ENCODE measurements at places on chromosomes 11 and 22.

DNA sequence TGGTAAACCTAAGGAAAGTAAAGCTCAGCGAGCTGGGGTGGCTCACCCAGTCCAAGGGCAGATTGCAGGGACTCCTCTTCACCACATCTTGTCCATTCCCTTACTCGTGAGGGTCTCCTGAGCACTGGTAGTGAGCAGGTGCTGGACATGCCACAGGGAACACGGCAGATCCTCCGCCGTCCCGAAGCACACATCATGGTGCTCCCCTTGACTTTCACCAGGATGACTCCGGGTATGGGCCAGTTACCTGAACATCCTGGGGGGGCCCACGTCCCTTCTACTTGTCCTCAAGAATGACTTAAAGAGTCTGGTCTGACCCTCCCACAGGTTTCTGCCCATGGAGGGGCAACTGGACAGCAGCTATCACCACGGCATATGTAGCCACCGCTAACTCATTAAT, 8.0 kb upstream of the SF1 start:
- DNase-seq, result no peak

GRCh38 chr11:46588915-46589314, 4.9 kb downstream of the AMBRA1 start:
- DNase-seq, result no peak

- DNase-seq, result no peak
These were observed 908.5 kb downstream of the BRD1 start for GRCh38 chr22:48919187-48919590.

- no peak for DNase-seq
These were observed 22.0 kb downstream of the RBX1 start for GRCh38 chr22:40973144-40973543.

GRCh38 chr11:85694385-85694980, 8.5 kb upstream of the CCDC89 start:
- no peak for DNase-seq

- no peak for DNase-seq
These were observed 4.3 kb downstream of the DGCR6L start for GRCh38 chr22:20315337-20316216.

- DNase-seq, result no peak
These were observed 26.0 kb downstream of the ZNRF3 start for GRCh38 chr22:28909375-28909774.

- no peak for DNase-seq
These were observed 15.2 kb upstream of the TH start for GRCh38 chr11:2186669-2187279.

GRCh38 chr11:27234043-27234668, 128.9 kb downstream of the CCDC34 start:
- DNase-seq, result no peak

DNA sequence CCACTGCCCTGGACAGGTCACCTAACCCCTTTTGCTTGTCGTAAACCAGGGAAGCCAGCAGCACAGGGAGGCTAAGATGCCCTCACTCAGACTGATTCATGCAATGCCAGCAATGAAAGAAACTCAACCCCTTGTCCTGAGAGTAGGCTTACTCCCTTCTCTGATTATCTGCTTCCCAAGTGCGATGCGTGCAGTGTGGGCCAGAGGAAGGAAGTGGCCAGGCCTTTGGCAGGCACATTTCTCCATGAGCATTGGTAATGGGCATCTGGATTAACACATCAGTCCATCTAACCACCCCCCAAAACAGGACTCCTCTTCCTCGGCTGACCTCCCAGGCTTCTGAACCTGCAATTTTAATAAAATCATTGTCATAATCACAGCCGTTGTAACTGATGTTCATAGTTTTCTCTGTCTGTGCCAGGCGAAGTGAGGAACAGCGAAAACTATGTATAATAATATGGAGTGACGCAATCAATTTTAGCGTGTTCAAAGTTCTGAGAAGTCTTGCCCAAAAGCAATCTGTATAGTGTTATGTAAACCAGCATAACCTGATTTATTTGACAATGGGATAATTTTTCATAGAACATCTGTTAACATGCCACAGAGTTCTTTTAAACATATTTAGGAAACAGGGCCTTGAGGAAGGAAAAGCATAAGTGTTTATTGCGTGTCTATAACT, 33.9 kb downstream of the TST start:
- DNase-seq, result no peak

- DNase-seq, result no peak
These were observed 22.4 kb upstream of the PARVA start for GRCh38 chr11:12354750-12355545.

DNA sequence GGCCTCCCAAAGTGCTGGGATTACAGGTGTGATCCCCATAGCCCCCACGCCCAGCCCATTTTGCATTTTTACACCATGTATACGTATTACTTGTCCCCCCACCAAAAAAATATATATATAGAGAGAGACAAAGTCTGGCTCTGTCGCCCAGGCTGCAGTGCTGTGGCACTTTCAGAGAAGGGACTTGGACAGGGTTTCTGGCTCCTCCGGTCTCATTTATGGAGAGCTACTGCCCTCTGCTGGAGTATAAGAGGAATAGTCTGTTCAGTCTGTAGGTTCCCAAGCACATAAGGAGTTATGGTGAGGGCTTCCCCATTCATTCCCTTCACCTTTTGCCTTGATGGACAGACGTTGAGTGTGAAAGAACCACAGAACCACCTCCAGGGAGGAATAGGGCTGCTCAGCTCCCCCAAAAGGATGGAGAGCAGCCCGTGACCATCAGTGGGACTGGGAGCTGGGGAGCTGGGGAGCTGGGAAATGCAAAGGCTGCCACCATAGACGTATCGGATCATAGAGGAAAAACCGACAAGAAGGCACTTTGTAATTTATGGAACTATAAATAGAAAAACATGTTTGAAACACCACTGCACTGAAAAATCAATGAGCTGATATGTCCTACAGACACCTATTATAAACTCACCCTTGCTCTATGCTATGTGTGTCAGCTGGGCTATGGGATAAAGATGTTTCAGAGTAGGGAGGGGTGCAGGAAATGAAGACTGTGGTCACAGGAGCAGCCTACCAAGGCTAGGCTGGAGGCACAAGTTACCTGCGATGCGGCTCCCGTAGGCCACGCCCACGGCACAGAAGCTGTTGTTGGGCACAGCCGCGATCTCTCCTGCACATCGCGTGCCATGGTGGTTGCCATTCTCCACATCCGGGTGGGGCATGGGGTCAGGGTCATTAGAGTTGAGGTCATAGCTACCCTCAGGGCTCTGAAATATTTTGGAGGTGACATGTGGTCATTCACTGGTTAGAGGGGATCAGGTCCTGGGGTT, 5.2 kb downstream of the PCSK7 start:
- peak; percentile 35 for DNase-seq

DNA sequence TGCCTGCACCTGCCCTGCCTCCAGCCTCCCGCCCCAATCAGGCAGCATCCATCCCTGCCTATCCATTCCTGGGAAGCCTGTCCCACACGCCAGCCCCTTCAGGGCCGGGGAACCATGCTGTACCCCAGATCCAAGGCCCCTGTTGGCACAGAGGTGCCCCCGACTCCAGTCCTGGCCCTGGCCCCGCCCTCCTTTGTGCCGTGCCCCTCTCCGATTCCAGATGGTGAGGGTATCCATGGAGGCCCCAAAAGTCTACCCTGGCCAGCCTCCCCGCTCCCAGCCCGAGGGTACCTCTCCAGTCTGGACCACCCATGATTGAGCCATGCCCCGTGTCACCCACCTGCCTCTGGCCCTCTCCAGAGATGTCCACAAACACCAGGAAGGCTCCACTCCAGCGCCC, 2.7 kb upstream of the TH start:
- no peak for DNase-seq

GRCh38 chr11:94272738-94273313, 31.6 kb upstream of the IZUMO1R start:
- DNase-seq, result no peak

DNA sequence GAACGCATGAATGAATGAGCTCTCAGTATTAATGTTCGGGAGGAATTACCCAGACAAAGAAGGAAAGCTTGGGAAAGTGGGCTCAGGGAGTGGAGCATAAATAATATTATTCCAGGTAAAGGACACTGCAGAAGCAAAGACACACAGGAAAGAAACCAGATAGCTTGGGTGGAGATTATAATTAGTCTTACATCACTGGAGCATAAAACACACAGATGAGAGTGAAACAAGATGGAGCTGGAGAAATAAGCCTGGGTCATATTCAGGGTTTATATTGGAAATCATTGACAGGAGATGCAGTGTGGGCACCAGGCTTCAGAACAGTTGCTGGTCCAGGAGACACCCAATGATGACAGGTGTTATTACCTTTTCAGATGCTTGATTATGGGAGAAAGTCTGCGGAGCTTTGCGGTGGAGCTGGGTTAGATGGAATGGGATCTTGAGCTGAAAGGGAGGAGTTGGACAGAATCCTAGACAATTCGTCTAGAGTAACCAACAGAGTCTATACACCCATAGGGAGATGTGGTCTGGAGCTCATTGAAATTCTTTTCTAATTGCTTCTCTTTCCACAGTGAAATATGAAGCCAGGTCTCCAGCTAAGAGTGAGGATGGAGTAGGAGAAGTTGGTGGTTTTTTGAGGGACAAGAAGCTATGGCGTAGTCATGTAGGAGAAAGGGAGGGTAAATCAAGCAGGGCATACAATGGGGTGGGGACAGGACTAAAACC, 227.2 kb downstream of the FAM76B start:
- no peak for DNase-seq

DNA sequence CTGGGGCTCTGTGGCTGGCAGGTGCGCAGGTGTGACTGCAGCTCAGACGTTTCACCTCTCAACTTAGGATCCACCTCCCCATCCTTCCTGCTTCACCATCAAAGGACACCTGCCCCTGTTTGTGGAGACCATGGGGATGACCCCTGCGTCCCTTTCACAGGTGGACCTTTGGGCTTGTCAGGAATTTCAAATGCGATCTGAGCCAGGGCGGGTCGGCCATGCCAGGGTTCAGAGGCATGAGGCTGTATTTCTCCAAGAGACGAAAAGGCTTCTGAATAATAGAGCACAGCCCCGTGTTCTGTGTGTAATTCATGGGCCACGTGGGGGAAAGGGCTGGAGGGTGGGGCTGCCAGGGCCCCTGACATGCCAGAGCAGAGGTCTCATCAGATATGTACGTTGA, 668.0 kb downstream of the BRD1 start:
- DNase-seq, result no peak

GRCh38 chr22:32144496-32145274, 14.4 kb downstream of the C22orf42 start:
- DNase-seq, result no peak

DNA sequence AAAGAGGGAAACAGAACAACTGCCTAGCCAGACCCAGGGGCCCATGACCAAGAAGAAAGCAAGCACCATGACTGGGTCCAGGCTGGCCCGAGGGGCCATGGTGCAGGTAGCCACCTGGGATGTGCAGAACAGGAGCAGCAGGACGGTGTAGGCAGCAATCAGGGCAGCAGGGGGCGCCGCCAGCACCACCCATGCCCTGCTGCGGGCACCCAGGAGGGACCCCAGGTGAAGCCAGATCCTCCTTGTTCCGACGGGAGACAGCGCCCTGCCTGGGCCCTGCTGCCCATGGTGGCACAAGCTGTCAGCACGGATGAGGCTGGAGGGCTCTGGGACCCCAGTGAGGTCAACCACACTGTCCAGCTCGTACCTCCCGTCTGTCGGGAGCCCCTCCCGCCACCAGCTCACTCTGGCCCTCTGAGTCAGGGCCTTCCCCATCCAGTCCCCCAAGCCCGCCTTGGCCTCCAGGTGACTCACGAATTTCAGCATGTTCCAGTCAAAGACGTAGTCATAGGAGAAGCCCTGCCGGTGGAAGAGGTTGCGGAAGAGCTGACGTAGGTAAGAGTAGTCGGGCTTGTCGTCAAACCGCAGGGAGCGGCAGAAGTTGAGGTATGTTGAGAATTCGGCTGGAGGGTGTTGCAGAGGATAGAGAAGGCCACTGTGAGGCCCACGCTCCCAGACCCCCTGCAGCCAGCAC, 18.8 kb downstream of the CSNK1E start:
- DNase-seq, result no peak

GRCh38 chr11:36953976-36954375, 355.9 kb upstream of the RAG2 start:
- DNase-seq, result no peak

All from caudate nucleus (tissue), 63 donors.